NCI-H524 (cell line): ENCODE measurements at places on chromosomes 6 and 20.

DNA sequence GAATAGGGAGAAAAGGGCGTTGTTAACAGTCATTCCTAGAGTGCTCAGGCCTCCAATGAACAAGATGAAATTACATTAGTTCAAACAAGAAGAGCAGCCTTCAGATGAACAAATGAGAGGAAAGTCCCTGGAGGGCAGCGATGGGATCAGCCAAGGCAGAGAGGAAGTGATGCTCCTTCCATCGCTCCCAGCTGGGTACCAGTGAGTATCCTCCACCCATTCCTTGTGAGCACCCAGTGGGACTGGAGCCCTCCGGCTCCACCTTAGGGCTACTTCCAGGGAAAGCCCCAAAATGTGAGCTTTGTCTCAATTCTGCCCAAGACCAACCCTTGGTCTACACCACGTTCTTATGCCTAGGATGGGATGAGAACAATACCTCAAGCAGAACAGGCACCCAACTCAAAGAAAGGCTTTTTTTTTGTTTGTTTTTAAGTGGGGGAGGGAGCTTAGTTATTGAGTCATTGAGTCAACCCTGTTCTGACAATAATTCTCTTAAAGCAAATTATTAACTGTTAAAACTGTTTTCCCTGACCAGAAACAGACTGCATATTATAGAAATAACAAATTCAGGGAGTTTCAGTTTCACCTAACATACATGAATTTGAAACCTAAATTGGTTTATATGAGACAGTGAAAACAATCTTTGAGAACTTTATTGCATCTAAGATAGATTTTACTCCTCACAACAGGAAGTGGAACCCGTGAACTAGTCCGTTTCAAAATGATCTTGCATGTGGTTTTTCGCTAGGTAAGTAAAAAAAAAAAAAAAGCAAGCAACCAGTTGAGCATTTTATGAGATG is 106.9 kb downstream of the IPCEF1 start:
- DNase-seq = no peak

DNA sequence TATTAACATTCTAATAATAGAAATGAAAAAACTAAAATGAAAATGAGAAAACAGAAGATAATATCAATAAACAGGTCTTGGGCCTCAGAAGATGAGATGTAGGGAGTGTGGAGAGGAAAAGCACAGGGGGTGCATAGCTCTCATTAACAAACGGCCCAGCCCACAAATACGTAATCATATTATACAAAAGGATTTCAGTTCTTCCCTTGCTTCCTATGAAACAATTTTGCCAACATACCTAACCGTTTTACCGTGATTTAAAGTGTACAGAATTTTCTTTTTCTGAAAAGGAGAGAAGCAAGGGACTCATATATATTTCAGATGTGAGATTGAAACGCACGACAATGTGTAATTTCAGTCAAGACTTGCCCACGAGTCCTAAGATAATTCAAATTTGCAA is 136.0 kb downstream of the HFE start:
- peak; percentile 10 for DNase-seq

DNA sequence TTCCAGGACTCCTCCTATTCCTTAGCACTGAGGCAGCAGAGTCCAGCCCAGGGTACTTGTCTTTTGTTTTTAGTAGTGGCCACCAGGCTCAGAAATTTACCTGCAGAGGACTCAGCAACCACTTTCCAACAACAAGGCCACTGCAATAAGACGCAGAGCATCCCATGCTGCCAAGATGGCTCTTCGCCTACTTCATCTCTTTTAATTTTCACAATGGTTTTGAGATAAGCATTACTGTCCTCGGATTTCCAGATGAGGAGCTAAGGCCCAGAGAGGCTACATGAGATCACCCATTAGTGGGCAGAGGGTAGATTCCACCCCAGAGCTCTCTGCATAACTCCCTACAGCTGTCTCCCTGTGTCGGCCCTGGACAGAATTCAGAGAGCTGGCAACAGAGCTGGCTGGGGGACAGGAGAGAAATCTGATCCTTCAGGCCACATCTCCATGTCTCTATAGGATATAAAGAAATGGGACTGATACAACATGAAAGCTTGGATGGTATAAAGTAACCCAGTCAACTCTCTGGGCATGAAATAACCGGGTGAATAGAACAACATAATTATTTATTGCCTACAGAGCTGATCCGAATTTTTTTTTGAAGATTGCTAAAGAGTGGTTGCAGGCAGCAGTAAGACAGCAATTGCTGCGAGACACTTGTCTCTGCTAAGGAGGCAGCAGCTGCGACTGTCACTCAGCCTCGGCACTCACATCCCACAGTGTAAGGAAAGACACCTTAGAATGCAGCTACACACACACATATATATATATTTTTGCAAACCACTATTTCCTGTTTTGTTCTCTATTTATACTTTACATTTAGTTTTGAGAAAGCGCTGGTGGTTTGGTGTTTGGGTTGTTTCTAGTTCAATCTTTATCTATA is 37.2 kb downstream of the SCML4 start:
- DNase-seq = peak; percentile 81

DNA sequence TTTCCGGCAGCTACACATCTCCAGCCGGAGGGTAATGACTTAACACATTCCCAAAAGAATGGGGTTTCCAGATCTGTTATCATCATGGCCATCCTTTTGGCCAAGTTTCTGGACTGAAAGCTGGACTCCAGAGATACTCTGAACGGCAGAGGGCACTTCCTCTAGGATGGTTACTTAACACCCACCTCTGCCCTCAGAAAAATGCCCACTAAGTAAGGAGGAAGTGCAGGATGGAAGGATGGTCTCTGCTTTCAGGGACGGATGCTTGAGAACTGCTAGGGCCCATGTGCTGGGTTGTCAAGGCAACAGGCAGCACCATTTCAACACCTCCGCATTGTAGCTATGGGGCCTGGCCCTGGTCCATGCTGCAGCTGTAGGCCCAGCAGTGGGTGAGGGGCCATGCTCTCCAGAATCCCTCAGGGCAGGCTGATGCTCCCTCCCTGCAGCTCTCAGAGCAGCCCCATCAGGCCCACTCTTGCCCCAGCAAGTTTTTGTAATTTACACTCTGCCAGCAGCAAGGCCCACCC is 16.5 kb upstream of the TGM3 start:
- no peak for DNase-seq

- DNase-seq = no peak
Observed at GRCh38 chr6:328136-328670, 35.9 kb downstream of the DUSP22 start.

- no peak for DNase-seq
Observed at GRCh38 chr20:20763650-20764049, 51.2 kb upstream of the RALGAPA2 start.

DNA sequence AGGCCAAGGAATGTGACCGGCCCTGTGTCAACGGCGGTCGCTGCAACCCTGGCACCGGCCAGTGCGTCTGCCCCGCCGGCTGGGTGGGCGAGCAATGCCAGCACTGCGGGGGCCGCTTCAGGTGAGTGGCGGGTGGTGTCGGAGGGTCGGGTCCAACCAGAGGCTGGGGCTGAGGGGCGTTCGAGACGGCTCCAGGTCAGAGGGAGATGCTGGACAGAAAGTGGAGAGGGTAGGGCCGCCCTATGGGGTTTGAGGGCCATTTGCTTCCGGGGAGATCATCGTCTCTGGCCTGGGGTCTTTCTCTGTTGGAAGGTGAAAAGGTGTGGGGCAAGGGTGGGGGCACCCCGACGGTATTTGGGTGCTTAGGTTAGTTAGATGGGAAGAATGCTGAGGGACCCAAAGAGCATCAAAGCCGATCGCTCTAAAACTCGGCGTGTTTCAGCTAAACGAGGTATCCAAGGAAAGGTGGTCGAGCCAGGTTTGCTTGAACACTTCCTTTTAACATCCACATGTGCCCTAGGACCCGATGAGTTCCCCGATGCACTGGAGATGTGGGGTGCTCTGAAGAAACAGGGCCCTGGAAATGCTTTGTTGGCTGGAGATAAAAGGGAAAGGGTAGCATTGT is 691 bp downstream of the ATRN start:
- peak; percentile 33 for DNase-seq

DNA sequence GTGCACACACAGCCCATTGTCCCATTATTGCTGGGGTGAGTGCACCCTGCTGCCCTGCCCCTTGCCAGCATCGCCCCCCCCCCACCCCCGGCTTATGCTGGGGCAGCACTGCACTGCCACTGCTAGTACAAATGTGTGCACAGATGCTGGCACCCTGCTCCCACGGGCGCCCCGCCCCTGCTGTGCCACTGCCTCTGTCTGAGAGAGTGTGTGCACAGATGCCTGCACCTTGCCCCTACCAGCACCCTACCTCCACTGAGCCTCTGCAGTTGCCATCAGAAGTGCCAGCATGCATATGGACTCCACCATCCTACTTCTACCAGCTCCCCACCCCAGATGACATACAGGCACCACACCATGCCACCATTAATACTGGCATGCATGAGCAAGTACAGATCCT is 454.6 kb upstream of the KHDRBS2 start:
- peak; percentile 27 for DNase-seq

DNA sequence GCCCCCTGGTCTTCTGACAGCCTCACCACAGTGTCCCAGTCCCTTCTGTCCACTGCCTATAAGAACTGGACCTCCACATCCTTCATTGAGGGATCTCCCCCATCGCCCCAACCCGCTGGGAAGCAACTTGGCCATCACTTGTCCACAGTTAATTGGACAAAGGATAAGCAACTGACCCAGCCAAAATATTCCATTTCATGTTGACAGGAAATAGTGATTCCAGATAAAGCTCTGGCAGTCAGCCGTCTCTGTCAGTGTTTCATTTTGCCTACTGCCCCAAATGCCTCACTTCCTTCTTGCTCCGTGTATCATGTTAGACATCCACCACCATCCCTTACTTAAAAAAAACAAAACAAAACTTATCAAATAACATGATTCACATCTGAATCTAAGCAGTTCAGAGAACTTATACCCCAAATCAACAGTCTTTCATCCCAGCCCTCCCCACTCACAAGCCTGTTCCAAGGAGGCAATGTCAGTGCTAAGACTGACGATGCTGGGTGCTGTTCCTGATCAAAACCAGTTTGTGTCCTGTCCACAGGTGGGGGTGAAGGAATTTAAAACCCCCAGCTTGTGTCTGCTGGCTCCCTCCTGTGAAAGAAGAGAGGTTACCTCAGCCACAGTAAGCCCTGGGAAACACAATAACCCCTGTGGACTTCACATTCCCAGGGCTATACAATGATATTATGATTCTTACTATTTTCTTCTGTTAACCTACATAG is 162.5 kb downstream of the WDR27 start:
- no peak for DNase-seq

DNA sequence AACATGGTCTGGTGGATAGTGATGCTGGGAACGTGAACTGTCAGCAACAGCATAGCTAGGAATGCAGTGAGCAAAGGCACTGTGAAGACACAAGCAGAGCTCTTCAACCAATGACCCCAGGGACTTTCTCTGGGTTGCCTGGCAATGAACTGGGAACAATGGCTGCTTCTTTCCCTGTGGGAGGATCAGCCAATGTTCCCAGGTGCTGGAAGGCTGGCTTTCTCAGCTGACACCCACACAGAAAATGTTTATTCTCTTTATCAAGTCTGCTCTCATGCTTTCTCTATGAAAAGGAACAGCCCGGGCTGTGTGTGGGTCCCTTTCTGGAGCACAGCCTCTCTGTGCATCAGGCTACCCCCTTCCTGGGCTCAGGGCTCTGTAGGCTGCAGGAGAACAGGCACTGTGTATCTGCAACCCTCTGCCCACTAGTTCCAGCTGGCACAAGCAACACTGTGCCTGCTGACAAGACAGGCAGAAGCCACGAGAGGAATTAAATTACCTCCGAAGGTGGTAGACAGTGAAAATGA is 54.2 kb downstream of the HFE start:
- no peak for DNase-seq

- DNase-seq = no peak
Observed at GRCh38 chr20:47985092-47985850, 200.0 kb upstream of the SULF2 start.

DNA sequence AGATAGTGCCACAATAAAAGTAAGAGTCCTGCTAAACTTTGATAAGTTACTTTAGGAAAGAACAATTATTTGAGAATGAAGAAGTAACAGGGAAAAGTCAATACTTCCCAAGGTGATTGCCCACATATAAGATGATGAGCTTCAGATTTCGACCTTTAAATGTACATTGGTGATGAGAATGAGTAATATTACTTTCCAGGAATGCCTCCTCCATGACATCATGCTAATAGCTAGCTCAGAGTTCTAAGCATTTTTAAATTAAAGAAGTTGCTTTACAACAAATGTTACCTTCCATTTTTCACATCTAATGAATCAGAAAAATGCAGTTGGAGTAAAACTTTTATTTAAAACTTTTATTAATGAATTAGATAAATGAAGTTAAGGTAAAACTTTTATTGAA is 22.5 kb upstream of the OPN5 start:
- DNase-seq = no peak

DNA sequence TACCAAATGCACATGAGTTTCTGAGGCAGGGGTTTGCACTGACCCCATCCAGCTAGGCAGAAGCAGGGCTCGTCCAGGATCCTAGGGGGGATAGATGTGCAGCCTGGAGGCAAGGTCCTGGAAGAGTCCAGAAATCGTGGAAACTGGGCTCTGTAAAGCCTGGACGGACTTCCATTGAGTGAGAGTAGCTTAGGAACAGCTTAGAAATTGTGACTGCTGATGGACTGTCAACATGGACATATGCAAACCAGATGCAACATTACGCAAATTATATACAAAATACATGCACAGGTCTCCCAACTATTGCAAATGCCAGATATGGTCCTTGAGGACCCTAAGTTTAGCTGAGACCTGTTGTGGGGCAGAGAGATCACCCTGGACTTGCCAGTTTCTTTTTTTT is 4.8 kb upstream of the EMILIN3 start:
- DNase-seq = no peak

- no peak for DNase-seq
Observed at GRCh38 chr6:41271901-41272395, 14.5 kb downstream of the TREM1 start.

DNA sequence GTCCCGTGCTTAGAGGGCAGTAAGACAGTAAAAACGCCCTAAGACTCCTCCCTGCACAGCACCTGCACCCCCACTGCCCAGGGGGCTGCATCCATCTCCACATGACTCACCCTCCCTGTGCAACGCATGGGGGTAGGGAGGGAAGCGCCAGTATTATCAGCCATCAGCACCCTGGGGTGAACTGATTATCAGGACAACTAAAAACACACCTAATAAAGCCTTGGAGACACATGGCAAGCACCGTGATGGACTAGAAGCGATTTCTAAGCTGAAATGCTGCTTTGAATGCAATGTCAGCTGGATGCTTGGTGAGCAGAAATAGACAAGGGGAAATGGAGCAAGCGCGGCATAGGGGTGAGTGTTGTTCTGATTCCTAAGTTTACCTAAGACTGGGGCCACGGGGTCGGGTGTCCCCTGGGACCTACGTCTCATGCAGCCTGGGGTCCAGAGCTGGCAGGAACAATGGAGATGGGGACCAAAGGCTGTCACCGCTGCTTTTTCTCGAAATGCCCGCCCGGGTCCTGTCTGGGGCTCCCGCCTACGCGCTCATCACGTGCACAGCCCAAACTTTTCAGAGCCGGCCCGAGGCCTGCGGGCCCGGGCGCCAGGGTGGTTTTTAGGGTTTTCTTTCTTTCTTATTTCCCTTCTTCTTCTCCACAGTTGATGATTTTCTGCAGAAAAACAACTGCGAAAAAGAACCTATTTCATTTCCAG is 702 bp upstream of the TNFAIP3 start:
- DNase-seq = no peak
